ENCODE measurements at places on chromosomes 2 and 18. TPM values are rescaled to one million over a fixed set of nuclear protein-coding genes. Genes with fewer than 3 reads are reported as not detected.
A peak's percentile ranks its signal among the peaks of the same experiment; 100 is the strongest.

The CABYR gene
- polyA plus RNA-seq: 3.2 TPM

The KIF3C gene
- polyA plus RNA-seq: 6.2 TPM

DNA sequence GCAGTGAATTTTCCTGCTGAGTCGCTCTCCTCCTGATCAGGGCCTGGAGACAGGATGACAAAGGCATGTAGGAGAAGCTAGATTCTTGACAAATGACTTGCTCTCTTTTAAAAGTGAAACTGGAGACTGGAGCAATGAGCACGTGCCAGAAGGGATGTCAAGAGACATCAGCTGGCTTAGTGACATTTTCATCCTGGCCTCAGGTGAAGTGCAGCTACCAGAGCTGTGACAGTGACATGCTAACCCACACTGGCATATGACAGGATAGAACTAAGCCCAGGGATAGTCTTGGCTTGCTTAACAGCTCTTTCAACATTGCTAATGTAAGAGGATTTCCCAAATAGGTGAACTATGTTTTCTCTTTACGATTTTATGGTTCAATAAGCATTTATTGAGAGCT lies 757.5 kb upstream of the DDX18 start:
- no peak for DNase-seq

GRCh38 chr2:203582468-203582867 lies 47.4 kb upstream of the RAPH1 start:
- peak; percentile 85 for DNase-seq

DNA sequence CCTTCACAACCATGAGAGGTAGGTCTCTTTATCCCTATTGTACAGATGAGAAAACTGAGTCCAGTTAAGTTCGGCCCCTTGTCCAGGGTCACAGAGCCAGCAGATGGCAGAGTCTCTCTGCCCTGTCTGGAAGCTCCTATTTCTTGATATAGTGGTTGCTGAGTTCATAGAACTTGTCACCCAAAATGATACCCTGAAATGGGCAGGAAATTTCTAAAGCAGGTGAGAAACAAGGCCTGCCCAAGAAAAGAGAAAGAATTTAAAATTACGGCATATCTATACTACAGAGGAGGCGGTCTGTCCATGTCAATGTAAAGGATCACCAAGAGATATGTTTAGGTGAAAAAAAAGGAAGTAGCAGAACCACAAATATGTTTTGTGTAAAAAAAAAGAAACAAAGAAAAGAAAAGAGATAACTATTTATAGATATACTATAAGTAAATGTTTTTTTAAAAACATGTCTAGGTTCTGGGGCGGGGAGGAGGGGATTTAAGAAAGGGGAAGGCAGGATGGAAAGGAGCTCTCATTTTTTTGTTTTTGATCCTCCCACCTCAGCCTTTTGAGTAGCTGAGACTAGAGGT lies 39.8 kb downstream of the MYO7B start:
- DNase-seq: no peak

- peak; percentile 43 for DNase-seq
Observed at GRCh38 chr2:5530011-5530696, 162.0 kb upstream of the SOX11 start.

DNA sequence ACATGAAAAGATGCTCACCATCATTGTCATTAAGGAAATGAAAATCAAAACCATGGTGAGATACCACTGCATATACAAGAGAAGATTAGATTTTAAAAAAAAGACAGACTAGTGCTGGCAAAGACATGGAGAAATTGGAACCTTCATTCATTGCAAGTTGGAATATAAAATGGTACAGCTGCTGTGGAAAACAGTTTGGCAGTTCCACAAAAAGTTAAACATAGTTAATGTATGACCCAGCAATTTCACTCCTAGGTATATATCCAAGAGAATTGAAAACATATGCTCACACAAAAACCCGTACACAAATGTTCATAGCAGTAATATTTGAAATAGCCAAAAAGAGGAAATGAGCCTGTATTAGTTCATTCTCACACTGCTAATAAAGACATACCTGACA lies 33.7 kb upstream of the MBOAT2 start:
- DNase-seq: peak; percentile 58

Measured in muscle of leg (tissue), 16 donors.